Renal cortex interstitium (tissue), 15 donors: ENCODE measurements at places on chromosomes 7 and 10.

- DNase-seq = no peak
Observed at GRCh38 chr10:94213001-94213530, 149.7 kb downstream of the NOC3L start.

DNA sequence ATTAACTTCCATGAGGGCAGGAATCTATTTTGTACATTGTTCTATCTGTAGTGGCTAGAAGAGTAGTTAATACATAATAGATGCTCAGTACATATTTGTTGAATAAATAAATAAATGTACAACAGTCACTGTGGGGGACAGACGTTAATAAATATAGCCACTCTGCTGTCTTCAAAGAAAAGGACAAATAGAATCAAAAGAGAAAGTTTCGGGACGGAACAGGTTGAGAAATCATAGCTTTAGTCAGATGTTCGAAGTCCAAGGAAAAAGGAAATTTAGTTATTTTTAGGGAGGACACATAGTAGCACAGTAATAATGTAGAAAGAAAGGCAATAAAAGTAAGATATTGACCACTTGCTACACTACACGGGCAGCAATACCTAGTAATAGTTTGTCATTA, 861.4 kb downstream of the PCDH15 start:
- no peak for DNase-seq

DNA sequence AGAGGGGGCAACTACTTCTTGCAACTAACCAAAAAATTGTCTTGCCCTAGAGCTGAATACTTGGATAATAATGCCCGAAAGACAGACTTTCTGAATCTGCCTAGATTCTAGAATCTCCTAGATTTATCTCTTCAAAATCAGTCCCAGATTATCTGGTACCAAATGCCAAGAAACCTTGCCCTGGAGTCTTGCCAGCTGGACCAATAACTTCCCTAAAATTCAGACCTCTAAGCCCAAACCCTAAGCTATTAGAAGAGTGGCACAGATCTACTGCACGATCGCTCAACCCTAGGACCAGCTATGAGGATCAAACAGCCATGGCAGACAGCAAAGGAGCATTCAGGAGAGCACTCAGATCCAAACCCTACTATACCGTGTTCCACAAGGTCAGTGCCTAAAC, 45.0 kb downstream of the ARMH3 start:
- DNase-seq = no peak

DNA sequence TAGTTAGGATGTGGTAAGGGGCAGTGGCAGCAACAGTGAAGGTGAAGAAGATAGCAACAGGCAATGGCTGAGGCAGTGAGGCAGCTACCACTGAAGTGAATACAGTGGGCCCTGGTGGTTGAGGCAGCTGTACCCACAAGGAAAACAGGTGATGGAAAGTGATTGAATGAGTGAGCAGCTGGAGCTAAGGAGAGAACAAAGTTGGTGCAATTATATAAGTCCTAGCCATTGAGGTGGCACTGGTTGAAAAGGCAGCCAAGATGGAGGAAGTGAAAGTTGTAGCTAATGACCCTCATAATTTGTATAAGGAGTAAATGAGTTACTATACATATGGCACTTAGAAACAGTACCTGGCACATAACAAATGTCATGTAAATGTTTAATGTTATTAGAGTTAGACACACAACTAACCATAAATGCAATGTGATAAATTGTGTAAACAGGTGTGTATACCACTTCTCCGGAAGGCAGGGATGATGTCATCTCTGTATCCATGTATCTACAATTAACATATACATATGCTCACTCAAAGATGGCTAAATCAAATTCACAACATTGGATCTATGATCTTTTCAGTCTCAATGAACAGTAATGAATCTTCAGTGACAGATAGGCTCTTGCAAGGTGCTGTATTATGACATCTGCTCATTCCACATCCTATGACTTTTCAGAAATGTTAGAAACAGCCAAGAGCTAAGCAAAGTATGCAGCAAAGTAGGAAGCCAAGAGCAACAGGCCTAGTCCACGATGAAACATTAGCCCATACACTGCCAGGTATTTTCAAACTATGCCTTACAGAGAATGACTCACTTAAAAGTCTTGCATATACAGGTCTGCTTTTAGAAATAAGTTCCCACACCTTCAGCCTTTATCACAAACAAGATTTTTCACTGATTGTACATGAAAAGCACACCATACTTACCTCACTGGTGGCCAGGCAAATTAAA, 10.7 kb downstream of the XPNPEP1 start:
- DNase-seq = no peak

DNA sequence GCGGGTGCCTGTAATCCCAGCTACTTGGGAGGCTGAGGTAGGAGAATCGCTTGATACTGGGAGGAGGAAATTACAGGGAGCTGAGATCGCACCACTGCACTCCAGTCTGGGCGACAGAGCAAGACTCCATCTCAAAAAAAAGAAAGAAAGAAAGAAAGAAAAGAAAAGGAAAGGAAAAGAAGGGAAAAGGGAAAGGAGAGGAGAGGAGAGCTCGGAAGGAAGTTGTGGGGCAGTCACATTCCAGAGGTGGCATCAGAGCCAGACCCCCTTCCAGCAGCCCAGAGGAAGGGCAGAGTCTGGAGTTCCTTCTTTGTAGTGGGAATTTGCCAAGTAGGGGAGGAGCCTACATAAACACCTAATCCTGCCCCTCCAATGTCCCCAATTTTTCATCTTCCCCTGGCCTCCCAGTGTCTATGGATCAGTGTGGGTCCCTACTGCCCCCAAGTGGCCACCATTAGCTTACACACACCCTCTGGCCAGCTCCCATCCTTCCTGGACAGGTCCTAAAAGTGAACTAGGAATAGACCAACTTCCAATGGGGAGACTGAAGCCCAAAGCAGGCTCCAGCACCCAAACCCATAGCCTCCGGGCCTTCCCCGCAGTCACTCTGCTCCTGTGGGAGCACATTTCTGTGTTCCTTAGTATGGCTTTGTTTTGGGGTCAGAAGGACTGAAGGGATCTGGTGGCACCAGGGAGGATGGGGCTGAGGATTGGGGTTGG, 39.6 kb upstream of the HSPB1 start:
- DNase-seq = no peak

DNA sequence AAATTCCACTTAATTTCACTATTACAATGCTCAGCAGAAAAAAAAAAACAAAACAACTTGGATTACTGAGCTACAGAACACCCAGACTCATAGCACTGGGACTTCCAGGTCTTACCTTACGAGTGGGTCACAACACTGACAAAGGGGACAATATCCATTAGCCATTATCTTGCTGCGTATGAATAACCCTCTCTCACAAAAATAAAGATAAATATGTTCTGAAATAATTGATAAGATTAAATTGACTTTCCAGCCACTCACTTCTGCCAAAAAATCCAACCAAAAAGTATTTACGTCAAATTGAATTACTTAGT, 128.7 kb downstream of the PKD1L1 start:
- DNase-seq = no peak

- DNase-seq = no peak
Observed at GRCh38 chr7:35003679-35004303, 33.5 kb downstream of the DPY19L1 start.

GRCh38 chr10:35384265-35384868, 48.1 kb downstream of the CCNY start:
- DNase-seq = no peak

GRCh38 chr10:75395066-75395931, 6.3 kb downstream of the ZNF503 start:
- no peak for DNase-seq

- no peak for DNase-seq
Observed at GRCh38 chr7:98399462-98399861, 1.4 kb downstream of the BAIAP2L1 start.
